ENCODE measurements at places on chromosomes 16 and 17.

DNA sequence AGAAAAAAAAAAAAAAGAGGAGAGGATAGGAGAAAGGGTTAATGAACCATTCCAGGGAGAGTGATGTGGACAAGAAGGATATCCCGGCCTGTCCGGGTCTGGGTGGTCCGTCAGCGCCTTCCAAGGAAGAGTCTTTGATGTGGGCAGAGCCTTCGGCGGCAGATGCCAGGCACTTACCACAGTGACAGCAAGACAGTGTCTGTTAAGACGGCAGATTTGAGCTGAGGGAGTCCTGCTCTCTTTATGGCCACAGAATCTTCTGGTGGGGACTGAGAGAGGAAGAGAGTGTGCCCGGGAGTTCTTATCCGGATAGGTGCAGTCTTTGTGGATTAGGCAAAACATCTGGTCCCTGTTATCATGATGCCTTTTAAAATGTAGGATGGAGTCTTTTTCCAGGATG is 95.2 kb downstream of the ZDHHC7 start:
- no peak for DNase-seq

- no peak for DNase-seq
Observed at GRCh38 chr17:9072696-9073339, 51.5 kb downstream of the NTN1 start.

GRCh38 chr16:48479955-48480354 is 94.7 kb upstream of the SIAH1 start:
- DNase-seq: no peak

DNA sequence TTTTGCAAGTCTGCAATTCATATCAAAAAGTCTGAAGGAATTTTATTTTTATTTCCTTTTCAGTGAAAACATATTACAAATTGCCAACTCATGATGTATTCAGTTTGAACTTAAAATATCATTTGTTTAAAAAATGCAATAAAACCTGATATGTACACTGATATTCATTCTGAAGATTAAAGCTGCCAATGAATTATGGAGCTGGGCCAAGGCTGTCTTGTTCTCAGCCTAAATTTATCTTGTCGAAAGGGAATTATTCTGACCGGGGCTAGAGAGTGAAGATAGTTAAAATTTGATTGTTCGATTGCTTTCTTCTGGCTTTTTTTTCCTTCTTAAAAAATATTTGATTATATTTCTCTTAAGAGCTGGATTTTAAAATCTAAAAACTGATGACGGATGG is 54.0 kb upstream of the RBFOX1 start:
- DNase-seq: no peak

DNA sequence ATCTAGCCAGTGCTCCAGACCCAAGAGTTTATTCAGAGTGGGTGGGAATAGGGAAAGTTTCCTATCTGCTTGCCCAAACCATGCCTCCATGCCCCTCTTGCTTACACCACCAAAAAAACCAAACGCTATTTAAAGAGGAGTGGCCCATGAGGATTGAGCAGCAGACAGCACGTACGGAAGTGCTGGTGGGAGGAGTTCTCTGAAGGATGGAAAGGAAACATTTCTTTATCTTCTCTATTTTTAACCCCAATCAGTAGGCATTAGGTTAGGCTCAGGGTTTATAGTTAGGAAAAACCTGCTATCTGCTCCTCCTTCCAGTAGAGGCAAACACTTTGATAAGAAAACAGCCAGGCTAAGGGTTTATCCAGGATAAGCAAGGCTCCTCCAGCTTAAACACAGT is 235.3 kb downstream of the ZFHX3 start:
- DNase-seq: no peak

DNA sequence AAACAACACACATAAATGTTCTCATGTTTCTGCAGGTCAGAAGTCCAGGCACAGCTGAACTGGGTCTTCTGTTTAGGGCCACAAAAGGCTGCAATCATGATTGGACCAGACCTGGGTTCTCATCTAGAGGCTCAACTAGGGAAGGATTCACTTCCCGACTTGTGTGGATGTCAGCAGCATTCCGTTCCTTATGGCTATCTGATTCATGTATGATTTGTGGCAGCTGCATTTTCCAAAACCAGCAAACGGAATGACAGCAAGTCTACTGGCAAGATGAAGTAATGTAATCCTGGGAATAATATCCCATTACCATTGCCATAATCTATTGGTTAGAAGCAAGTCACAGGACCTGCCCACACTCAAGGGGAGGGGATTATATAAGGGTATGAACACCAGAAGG is 22.1 kb downstream of the CEP112 start:
- no peak for DNase-seq

- DNase-seq: peak; percentile 70
Observed at GRCh38 chr17:39200070-39200879, at the start of gene RPL19. Gene RPL19 (plus strand): TSS chr17:39200283. CDS start chr17:39200345, 62 bp downstream.

GRCh38 chr16:67445913-67446907 is 15.3 kb downstream of the HSD11B2 start:
- DNase-seq: no peak

DNA sequence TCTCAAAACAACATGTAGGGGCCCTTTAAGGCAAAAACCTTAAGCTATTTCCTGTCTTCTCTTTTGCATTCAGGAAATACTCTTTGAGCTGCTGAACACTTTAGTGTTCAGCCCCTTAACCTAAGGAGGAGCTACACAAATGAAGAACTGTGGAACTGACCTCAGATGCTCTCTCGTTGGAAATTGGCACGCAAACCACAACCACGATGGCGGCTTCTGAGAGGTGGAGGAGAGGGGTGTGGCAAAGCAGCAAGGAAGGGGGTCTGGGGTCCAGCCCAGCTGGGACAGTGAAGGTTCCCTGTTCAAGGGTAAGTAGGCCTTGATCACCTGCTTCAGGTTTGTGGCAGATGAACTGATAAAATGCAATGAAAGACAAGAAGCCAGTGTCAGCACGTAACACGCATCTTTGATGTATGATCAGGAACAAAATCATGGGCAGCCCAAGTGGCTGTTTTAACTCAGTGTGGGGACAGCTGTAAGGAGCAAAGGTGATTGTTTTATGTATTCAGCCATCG is 291.6 kb upstream of the TNRC6C start:
- DNase-seq: peak; percentile 38

- no peak for DNase-seq
Observed at GRCh38 chr16:26276289-26276688, 584.5 kb downstream of the HS3ST4 start.
